ENCODE measurements at places on chromosomes 16 and 17.

GRCh38 chr16:29842732-29843346 is 20.2 kb downstream of the CDIPT start:
- DNase-seq = no peak

DNA sequence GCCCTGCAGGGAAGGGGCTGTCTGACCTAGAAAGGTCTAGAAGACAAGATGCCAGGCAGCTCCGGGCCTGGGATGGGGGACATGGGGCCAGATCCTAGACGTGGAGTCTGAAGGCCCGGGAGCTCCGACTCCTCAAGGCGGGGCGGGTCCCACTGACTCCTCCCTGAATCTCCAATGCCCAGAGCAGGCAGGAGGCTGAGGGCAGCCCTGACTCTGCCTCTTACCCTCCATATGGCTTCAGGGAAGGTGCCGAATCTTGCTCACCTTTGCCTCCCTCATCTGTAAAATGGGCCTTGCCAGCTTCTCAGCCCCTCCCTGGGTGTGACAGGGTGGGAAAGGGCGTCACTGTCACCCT is 14.8 kb downstream of the VASN start:
- DNase-seq = no peak

DNA sequence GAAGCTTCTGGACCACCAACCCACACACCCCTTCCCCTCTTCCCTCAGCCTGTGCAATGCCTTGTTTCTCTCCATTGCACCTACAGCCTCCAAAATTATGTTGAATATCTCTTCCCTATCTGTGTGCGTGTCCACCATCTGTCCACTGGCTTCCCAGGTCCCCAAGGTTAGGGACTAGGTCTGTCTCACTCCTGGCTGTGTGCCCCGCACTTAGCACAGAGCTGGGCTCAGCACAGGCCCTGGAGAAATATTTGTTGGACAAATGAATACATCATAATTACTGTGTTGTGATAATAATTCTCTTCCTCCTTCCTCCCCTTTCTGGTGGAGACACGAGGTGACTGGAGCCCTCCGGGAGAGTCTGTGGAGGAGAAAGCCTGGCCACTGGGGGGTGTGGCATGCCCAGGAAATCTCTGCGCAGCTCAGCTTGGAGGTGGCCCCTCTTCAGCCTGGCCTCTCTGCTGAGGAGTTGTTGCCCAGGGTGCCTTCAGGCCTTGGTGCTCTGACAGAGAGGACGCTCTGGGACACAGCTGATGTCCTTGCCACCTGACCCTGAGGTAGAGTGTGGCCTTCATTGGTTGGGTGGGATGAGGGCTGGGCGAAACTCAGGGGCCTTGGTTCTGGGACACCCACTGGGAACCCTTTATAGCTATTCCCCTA is 3.3 kb upstream of the BRD7 start:
- peak; percentile 21 for DNase-seq

GRCh38 chr16:977081-977701 is 4.4 kb upstream of the SOX8 start:
- DNase-seq = no peak

- no peak for DNase-seq
These were observed 288.7 kb downstream of the SEC14L1 start for GRCh38 chr17:77429369-77429968.

DNA sequence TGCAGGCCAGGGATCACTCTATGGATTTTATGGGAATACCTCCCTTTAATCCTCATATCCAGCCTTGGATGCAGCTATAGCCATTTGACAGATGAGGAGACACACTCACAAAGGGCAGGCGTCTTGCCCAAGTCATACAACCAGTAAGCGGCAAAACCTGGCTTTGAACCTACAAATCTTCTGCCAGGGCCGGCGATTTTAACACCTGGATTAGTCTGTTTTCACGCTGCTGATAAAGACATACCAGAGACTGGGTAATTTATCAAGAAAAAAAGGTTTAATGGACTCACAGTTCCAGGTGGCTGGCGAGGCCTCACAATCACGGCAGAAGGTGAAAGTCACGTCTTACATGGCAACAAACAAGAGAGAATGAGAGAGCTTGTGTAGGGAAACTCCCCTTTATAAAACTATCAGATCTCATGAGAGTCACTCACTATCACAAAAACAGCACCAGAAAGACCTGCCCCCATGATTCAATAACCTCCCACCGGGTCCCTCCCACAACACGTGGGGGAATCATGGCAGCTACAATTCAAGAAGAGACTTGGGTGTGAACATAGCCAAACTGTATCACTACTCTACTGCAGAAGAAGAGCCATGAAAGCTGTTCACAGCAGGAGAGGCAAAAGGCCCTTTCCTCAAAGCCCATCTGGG is 67.5 kb downstream of the XYLT1 start:
- DNase-seq = no peak

DNA sequence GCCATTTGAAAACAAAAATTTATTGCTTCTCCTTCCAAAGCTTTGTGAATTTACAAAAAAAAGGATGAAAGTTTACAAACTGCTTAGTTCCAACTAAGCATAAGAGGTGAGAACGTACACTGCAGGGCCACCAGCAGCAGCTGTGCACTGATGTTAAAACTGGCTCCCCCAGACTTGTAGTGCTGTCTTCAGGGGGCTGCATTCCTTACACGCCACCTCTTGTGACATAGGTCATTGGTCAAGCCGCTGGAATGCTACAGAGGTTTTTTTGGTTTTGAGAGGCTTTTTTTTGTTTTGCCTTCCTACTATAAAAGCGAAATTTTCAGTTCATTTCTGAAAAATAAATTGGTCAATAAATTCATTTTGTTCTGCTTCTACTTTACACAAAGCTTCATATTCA is 6.9 kb downstream of the IFT20 start:
- DNase-seq = peak; percentile 44

GRCh38 chr16:86669937-86670749 is 91.8 kb downstream of the FOXL1 start:
- DNase-seq = peak; percentile 13

DNA sequence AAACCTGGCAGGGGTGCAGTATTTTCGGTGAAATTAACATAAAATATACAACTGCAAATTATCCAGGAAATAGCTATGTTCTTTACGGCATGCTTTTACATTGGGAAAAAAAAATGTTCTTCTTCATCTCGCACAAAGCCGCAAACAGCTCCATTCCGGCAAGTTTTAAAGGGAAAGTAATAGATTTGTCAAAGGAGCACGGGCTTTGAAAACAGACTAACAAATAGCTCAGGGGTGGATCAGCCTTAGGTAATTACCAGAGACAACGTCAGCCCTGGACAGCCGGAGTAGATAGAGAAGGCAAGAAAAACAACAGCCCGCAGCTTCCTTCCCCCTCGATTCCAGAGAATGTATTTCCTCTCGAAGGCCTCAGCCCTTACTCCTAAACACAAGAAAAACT is 222.5 kb downstream of the C16orf78 start:
- peak; percentile 39 for DNase-seq

DNA sequence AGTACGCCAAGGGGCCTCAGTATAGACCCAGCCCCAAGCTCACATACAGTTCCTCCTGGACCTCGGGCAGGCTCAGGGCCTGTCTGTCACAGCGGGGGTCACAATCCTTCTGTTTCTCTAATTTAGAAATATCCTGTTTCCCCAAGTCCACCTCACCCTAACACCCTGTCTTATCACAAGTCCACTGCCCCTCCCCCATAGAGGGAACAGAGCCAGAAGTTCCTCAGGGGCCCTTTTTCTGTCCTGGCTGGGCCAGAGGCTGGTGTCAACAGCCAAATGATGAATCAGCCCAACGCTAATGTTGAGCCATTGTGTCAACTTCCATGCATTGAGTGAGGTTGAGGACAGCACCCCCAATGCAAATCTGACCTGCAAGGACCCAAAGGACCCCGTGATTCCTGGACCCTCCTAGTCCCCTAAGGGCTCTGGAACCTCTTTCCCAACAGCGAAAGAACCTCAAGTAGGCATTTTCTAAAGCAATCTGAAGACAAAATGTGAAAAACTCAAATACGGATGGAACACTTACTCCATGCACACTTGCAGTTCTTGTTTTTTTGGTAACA is 58.6 kb downstream of the PECAM1 start:
- DNase-seq = peak; percentile 45

GRCh38 chr16:19095654-19096053 is 18.1 kb upstream of the ITPRIPL2 start:
- DNase-seq = peak; percentile 24

DNA sequence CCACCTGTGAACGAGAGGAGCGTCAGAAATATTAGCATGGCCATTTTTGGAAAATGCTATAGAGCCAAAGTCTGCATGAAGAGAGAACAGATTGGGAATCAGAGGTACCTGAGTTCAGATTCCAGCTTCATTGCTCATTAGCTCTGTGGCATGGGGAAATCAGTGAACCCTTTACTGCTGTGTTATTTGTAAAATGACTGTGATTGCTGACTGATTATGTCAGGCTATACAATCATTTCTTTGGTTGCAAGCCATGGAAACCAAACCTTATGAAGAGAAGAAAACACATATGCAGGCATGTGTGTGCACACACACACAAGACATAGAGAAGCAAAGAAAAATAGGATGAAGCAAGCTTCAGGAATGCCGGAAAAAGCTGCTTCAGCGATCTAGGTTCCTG is 101.4 kb upstream of the HSBP1 start:
- DNase-seq = no peak

DNA sequence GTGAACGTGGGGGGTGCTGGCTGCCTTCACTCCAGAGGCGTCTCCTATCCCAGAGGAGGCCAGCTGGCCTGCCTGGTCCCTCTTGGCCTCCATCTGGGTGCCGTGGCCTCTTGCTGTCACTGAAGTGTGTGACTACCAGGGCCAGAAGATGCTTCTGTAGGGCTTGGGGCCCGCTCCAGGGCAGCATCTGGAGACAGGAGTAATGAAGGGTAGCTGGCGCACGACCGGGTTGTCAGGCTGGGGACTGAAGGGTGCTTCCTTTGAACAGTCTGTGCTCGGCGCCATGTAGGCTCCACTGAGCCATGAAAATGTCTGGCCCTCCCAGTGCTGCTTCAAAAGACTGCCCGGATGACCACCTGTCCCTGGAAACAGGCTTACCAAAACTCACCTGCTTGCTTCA is 31.3 kb downstream of the ASIC2 start:
- no peak for DNase-seq

GRCh38 chr16:17515421-17516210 is 44.9 kb upstream of the XYLT1 start:
- peak; percentile 52 for DNase-seq

- DNase-seq = no peak
These were observed 180.9 kb downstream of the RPTOR start for GRCh38 chr17:80725517-80725916.

DNA sequence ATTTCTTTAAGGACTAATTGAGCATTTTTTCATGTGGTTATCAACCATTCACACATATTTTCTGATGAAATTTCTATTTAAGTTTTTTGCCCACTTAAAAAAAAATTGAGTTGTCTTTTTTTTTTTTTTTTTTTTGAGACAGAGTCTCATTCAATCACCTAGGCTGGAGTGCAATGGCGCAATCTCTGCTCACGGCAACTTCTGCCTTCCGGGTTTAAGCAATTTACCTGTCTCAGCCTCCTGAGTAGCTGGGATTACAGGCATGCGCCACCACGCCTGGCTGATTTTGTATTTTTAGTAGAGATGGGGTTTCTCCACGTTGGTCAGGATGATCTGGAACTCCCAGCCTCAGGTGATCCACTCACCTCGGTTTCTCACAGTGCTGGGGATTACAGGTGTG is 34.3 kb downstream of the RAB11FIP3 start:
- DNase-seq = no peak

- peak; percentile 99 for DNase-seq
These were observed 49.3 kb upstream of the WSB1 start for GRCh38 chr17:27244491-27245223.

DNA sequence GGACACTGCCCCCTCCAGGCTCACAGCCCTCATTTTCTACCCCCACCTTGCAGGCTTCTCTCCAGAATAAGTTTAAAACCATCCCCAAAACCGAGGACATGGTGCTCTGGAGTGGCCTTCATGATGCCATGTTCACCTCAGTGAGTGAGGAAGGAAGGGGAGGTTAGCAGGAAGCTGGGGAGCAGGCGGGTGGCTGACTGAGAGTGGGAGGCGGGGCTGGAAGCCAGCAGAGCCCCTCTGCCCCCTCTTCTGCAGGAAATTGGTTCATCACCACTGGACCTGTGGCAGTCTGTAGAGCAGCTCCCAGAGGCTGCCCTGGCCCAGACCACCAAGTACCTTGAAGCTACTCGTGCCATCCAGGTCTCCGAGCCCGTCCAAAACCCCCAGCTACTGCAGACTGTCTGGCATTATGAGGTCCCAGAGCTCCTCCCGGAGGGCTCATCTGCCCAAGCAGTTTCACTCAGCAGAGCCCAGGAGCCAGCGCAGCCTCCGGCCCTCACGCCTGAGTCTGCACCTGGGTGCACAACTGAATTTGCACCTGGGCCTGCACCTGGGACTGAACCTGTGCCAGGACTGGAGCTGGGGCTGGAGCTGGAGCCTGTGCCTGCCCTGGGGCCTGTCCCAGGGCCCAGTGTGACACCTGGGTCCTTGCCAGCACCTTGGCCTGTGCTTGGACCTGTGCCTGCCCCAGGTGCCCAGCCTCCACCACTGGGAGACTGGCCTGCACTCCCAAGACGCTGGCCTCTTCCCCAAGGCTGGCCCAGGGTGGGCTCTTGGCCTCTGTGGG is 19.0 kb downstream of the C16orf96 start:
- DNase-seq = no peak

DNA sequence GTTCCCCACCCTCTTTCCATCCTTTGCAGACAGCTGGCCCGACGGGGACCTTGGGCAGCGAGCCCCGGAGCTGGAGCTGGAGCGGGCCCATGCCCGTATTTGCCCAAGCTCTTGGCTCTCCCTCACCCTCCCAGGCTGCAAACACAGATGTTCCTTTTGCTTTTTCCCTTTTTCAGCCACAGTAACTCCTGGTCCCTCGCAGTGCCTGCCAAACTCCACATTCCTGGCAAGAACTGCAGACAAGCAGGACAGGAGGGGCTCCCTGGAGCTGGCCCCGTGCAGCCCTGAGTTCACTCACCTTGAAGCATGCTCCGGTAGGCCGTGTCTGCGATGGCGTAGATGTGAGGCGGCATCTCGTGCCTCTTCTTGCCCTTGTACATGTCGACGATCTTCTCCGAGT is 33.9 kb downstream of the MYH11 start:
- DNase-seq = no peak

DNA sequence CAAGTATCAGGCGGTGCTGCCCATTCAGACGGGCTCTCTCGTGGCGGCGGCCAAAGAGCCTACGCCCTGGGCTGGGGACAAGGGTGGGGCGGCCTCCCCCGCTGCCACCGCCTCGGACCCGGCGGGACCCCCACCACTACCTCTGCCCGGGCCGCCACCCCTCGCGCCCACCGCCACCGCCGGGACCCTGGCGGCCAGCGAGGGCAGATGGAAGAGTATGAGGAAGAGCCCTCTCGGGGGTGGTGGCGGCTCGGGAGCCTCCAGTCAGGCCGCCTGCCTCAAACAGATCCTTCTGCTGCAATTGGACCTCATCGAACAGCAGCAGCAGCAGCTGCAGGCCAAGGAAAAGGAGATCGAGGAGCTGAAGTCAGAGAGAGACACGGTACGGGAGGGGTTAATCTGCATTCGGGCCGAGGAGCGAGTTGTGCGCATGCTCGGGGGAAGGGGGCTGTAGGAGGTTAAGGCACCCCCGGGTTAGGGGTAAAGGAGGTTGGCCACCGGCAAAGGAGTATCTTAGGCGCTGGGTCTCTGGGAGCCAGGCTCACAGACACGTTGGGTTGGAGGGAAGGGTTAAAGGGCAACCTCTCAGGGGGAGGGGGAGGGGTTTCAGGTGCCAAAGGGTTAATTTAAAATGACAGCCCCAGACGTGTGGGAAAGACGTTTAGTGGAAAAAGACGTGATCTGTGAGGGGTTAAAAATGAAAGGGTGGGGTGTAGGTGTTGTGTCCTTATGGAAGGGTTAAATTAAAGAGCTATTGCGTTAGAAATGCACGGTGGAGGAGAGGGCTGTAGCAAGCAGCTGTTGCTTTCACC is 1.4 kb downstream of the MSL1 start:
- peak; percentile 45 for DNase-seq

- DNase-seq = no peak
These were observed 3.7 kb downstream of the CDH1 start for GRCh38 chr16:68740628-68741346.
